GM23338 (cell line): ENCODE measurements at places on chromosomes 4 and X.

DNA sequence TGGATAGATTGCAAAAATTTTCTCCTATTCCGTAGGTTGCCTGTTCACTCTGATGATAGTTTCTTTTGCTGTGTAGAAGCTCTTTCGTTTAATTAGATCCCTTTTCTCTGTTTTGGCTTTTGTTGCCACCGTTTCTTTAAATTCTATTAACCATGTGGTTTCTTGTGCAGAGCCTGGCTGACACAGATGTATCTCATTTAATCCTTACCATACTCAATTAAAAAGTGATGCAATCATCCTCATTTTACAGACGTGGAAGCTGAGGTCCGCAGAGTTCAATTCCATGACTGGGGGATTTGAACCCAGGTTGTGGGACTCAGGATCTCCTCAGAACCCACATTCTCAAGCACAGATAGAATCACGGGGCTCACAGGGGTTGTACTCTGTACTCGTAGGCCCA, 66.7 kb downstream of the SORCS2 start:
- DNase-seq, result no peak

DNA sequence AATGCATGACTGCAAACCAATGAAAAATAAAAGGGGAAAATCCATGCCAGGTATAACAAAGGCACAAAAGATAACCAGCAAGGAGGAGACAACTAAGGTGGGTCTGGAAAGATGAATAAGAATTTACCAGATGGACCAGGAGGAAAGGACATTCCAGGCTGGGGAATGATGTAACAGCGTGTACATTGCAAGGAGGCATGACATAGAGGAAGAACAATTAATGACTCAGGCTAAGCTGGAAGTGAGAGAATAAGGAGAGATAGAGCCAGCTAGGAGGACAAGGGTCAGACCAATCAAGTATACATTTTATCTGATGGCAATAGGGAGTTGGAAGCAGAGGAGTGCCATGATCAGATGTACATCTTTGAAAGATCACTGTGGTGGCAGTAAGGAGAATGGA, 57.0 kb downstream of the MTMR8 start:
- DNase-seq, result no peak

GRCh38 chrX:21509912-21510311, 135.7 kb downstream of the CNKSR2 start:
- DNase-seq, result no peak

DNA sequence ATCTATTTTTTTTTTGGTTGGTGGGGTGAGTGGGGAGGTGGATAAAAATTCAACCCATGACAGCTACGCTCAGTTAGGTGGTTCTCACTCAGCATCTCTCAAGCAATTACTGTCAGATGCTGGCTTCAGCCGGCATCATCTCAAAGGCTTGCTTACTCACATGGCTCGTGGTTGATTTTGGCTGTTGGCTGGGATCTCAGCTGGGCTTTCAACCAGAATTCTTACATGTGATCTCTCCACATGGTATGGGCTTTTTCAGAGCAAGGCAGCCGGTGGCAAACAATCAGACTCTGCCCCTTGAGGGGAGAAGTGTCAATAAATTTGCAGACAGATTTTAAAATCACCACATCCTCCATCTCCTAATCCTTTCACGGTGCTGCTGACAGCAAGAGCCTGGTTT, 47.2 kb downstream of the SLC34A2 start:
- no peak for DNase-seq

GRCh38 chr4:22678940-22679854, 13.5 kb upstream of the GBA3 start:
- DNase-seq, result no peak

DNA sequence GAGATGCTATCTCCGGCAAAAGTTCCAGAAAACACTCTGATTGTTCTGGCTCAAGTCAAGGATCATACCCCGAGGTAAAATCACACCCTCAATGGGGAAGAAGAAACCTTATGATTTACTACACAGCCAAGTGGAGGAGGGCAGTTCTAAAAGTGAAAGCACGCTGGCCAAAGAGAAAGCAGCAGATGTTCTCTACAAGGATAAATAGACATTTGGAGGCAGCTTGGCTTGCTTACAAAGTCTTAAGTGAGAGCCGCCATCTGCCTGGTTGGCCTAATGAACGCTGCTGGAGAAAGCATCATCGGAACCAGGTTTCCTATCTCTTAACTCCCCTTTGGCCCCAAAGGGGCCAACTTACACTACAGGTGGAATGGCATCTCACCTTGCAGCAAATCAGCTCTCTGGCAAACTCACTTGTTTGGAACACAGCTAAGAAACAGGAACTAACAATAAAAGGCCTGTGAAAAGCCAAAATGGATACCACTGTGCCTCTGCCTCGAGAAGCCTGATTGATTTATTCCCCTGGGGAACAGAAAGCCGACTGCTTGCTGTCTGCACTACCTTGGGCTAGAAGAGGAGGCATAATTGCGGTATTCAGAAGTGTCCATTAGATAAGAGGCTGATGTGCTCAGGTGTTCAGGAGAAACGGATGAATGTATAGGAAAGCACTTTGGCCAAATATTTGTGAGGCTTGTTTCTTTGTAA, 22.8 kb downstream of the FRAS1 start:
- DNase-seq, result no peak

GRCh38 chr4:38687571-38688011, 23.6 kb downstream of the KLF3 start:
- no peak for DNase-seq

- DNase-seq, result no peak
Observed at GRCh38 chrX:1264556-1264955, 4.1 kb upstream of the CSF2RA start.

DNA sequence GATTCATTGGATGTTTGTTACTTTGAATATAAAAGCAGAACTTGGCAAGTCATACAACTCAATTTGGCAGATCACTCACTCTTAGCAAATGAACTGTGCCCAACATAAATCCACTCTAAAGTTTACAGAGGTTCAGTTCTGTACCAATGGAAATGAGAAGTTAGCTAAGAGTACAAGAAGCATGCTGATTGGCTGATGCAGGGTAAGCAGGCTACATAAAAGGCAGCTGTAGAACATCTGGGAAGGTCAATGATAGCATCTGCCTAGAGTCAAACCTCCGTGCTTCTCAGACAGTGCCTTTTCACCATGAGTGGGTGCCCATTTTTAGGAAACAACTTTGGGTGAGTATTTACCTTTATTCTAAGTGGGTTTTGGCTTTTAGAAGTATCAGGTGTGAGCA, at the start of gene TDO2:
Gene TDO2, plus strand, starts transcription at position 244 of the 400 bp plus-strand sequence. Its CDS starts 63 bp downstream, at position 307.
- no peak for DNase-seq

DNA sequence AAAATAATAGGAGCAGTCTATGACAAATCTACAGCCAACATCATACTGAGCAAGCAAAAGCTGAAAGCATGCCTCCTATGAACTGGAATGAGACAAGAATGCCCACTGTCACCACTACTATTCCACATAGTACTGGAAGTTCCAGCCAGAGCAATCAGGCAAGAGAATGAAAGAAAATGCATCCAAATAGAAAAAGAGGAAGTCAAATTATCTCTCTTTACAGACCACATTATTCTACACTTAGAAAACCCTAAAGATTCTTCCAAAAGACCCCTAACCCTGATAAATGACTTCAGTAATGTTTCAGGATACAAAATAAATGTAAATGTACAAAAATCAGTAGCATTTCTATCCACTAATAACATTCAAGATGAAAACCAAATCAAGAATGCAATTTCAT, 249.0 kb downstream of the STK32B start:
- no peak for DNase-seq

DNA sequence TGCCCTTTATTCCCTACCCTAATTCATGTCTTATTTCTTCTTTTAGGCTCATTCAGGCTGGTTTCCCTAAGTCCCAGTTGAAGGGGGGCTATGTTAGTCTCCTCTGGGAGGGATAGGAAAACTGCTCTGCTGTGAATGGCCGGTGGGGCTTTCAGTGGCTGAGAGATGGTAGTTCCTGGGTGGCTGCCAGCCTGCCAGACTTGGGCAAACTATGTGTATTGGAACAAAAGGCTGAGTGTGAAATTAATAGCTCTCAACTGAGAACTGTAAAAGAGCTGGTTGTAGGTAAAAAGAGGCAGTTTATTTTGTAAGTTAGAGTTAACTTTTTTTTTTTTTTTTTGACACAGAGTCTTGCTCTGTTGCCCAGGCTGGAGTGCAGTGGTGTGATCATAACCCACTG, 28.8 kb downstream of the ARHGAP10 start:
- DNase-seq, result no peak

- no peak for DNase-seq
Observed at GRCh38 chr4:7024336-7024890, 18.8 kb upstream of the TADA2B start.

GRCh38 chrX:42220083-42220482, 296.7 kb upstream of the CASK start:
- no peak for DNase-seq

- DNase-seq, result peak; percentile 5
Observed at GRCh38 chrX:17788956-17789562, 51.8 kb downstream of the SCML1 start.

- no peak for DNase-seq
Observed at GRCh38 chr4:17535906-17536305, 20.9 kb downstream of the CLRN2 start.

DNA sequence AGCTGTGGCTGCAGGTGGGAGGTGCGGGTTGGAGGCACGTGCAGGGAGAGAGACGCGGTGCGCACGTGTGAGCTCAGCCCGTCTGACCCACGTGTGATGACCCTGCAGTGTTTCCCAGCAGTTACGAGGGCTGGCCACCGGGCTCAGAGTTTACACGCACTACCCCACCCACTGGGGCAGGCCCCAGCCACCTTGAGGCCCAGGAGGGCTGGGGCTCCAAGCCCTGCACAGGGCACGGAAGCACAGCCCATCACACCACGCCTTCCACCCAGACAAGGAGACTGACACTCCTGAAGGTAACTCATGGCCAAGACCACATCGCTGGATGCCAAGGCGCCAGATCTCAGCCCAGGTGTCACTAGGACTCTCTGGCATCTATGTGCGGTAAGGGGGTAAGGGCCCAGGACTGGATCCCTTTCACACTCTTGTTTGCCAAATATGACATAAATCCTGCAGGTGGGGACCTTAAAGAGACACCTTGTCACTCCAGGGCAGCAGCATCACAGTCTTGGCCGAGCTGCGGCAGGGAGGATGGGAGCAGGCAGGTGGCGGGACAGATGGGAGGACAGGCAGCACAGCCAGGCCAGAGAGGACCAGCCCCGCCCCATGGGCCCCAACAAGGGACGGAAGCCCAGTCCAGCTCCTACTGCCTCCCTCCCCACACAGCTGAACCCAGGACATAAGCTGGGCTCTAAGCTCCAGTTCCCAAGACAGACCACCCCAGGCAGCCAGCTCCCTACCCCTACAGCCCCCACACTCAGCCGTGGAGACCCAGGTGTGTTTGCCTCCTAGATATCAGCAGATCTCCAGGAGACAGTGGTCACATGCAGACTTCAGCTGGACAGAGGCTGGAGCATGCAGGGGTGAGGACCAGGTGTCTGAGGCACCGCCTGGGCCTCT, 56.8 kb downstream of the ZFYVE28 start:
- peak; percentile 44 for DNase-seq

- DNase-seq, result no peak
Observed at GRCh38 chr4:42655269-42655637, 1.7 kb downstream of the ATP8A1 start.

GRCh38 chrX:132592880-132593279, 104.0 kb upstream of the MBNL3 start:
- DNase-seq, result peak; percentile 49

DNA sequence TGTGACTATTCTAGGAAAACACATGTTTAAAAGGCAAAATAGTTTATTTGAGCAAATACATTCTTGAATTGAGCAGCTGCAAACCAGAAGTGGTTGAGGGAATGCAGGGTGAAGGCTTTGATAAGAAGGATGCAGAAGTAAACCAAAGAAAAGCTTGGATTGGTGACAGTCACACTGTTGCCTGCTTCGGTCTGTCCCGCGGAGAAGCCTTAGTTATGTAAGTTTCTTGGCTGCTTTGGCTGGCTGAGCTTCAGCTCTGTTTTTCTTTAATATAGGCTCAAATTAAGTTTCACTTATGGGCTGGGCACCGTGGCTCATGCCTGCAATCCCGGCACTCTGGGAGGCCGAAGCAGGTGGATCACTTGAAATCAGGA, 67.6 kb downstream of the FAM53A start:
- no peak for DNase-seq

- DNase-seq, result peak; percentile 69
Observed at GRCh38 chr4:176964116-176964691, 171.5 kb upstream of the VEGFC start.

GRCh38 chrX:73563738-73564068, 706 bp downstream of the CHIC1 start:
- no peak for DNase-seq

GRCh38 chr4:184100297-184100885, 117.3 kb downstream of the ENPP6 start:
- peak; percentile 67 for DNase-seq

GRCh38 chr4:40976343-40976742, 226.6 kb downstream of the NSUN7 start:
- DNase-seq, result peak; percentile 89

- DNase-seq, result no peak
Observed at GRCh38 chr4:61320154-61320553, 120.0 kb downstream of the ADGRL3 start.

DNA sequence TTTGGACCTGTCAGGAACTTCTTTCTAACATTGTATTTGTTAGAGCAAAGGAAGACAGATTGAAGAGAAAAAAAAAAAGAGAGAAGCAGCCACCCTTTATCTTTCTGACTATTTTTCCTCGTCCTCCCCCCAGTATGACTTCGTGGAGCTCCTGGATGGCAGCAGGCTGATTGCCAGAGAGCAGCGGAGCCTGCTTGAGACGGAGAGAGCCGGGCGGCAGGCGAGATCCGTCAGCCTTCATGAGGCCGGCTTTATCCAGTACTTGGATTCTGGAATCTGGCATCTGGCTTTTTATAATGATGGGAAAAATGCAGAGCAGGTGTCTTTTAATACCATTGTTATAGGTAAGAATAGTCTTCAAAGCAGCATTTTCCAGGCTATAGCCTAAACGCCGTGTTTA, 237.7 kb downstream of the DCTD start:
- no peak for DNase-seq

GRCh38 chr4:184548648-184549341, 74.4 kb upstream of the IRF2 start:
- DNase-seq, result peak; percentile 34

- DNase-seq, result no peak
Observed at GRCh38 chr4:45094684-45095083, 368.3 kb upstream of the GNPDA2 start.

DNA sequence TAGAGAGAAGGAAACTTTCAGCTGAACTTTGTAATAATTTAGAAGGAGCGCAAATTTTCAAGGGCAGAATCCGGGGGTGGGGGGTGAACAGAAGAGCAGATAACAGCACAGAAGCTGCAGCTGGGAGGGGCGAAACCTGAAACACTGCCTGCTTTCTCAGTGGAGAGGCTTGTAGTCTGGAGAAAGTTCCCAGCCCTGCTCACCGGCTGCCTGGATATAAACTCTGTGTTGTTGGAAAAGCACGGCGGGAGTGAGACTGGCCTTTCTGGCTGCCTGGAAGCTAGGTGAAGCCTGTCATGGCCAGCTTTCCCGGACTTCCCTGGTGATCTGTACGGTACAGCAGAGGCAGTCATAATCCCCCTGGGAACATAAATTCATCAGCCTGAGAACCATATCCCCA, 1352.1 kb upstream of the DIAPH2 start:
- no peak for DNase-seq

DNA sequence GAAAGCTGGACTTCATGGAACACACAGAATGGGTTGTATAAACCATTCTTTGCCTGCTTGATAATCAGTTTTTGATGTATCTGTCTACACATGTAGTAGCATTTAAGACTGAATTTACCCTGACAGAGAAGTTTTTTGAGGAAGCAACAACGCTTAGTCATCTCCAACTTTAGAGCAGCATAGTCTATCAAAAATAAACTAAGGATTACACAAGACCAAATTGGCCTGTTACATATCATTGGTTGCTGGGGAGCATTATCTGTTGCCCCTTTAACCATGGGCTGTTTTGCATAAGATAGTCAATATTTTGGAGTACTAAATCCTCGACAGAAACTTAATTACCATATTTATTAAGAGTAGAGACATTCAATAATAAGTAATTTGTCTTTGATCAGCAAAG, 347.4 kb downstream of the FAM47B start:
- DNase-seq, result no peak
